ENCODE measurements at places on chromosomes 16 and 17. TPM values are rescaled to one million over a fixed set of nuclear protein-coding genes. Genes with fewer than 3 reads are reported as not detected.
A peak's percentile ranks its signal among the peaks of the same experiment; 100 is the strongest.

GRCh38 chr16:17470908-17471718 lies at the start of gene XYLT1:
Gene XYLT1, minus strand, starts transcription at chr16:17470960. Its CDS starts 164 bp downstream, at chr16:17470796.
- DNase-seq: peak; percentile 94

GRCh38 chr16:84380405-84380804 lies 12.1 kb downstream of the ATP2C2 start:
- no peak for DNase-seq

- no peak for DNase-seq
Observed at GRCh38 chr17:61389670-61390478, 9.8 kb upstream of the TBX2 start.

The CACNG5 gene
- polyA plus RNA-seq: not detected

DNA sequence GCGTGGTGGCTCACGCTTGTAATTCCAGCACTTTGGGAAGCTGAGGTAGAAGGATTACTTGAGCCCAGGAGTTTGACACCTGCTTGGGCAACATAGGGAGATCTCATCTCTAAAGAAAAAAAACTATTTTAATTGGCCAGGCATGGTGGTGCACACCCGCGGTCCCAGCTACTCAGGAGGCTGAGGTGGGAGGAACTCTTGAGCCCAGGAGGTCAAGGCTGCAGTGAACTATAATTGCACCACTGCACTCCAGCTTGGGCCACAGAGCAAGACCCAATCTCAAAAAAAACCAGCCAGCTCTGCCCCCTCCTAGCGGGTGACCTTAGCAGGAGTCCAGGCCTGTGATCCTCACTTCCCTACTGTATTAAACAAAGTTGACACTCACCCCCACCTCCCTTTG lies 5.9 kb upstream of the HS3ST6 start:
- no peak for DNase-seq

DNA sequence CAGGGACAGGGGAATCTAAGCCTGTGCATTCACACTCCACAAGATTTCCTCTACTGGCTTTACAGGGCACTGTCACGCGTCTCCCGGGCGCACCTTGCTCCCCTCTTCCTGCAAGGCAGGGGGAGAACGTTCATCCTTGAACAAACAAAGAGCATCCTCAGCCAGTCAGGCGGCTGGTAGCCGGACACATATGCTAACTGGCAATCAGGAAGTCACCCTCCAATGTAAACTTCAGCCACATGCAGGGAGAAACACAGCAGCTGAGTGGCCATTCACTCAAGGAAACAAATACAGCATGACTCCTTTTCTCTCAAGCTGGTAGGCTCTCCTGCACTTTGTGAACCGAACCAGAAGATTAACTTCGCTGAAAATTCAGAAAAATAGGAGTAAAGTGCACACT lies 10.8 kb upstream of the HSBP1 start:
- no peak for DNase-seq

GRCh38 chr17:64252831-64253230 lies 10.2 kb downstream of the TEX2 start:
- DNase-seq: no peak

The TBC1D3C gene
- polyA plus RNA-seq: not detected

DNA sequence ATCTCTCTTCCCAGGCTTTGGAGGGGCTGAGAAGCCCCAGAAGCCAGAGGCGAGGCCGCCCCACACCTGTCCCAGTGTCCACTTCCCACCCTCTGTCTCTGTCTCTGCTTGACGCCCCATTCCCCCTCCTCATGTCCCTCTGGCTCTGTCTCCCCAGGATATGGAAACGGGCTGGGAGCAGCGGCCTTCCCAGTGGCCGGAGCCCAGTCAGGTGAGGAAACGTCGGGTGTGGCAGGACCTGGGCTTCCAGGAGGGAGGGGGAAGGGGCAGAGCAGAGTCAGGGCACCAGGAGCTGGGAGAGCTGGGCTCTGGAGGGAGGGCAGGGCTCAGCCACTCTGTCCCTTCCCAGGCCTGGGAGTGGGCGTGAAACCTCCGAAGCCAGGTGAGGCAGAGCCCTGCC lies 10.6 kb upstream of the PKMYT1 start:
- no peak for DNase-seq

The KLHL10 gene
- polyA plus RNA-seq: 0.04 TPM

DNA sequence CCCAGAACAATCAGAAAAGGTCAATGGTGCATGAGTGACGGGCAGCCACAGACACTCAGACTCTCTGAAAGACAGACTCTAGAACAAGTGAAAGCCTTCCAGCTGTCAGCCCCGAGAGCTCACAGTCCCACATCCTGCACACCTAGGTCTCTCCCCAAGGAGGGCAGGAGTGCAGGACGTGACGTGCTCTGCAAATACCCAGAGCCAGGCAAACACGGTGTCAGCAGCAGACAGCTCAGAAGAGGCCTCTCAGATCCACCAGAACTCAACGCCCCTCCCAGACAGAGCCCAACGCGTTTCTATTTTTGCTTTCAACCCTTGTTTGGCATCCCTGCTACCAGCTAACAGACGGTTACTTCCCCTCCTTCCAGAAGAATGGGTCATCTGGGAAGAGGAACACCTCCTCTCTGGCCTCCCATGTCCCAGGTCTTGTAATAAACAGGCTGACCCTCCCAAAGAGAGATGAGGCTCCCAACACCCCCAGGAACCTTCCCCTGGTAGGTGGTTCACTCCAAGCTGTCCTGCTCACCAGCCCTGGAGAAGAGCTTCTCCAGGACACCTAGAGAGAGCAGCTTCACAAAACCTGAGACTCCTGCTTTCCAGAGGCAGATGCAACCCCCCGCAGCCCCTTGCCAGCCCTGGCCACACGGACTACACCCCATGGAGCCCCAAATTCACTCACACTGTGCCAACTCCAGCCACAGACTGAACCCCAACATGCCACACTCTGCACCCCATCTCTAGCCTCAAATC lies 7.6 kb downstream of the PITPNM3 start:
- DNase-seq: peak; percentile 86

- no peak for DNase-seq
Observed at GRCh38 chr17:60348616-60349015, 43.3 kb downstream of the USP32 start.

- DNase-seq: peak; percentile 61
Observed at GRCh38 chr17:7832431-7832830, 1.6 kb upstream of the KDM6B start.

The FTO gene
- polyA plus RNA-seq: 9.9 TPM

The JUP gene
- polyA plus RNA-seq: 236 TPM

The SEZ6L2 gene
- 0.60 TPM for polyA plus RNA-seq

The TPSAB1 gene
- 25.2 TPM for polyA plus RNA-seq

- no peak for DNase-seq
Observed at GRCh38 chr17:10018461-10018891, 113.4 kb upstream of the RCVRN start.

The SLC22A31 gene
- not detected for polyA plus RNA-seq

DNA sequence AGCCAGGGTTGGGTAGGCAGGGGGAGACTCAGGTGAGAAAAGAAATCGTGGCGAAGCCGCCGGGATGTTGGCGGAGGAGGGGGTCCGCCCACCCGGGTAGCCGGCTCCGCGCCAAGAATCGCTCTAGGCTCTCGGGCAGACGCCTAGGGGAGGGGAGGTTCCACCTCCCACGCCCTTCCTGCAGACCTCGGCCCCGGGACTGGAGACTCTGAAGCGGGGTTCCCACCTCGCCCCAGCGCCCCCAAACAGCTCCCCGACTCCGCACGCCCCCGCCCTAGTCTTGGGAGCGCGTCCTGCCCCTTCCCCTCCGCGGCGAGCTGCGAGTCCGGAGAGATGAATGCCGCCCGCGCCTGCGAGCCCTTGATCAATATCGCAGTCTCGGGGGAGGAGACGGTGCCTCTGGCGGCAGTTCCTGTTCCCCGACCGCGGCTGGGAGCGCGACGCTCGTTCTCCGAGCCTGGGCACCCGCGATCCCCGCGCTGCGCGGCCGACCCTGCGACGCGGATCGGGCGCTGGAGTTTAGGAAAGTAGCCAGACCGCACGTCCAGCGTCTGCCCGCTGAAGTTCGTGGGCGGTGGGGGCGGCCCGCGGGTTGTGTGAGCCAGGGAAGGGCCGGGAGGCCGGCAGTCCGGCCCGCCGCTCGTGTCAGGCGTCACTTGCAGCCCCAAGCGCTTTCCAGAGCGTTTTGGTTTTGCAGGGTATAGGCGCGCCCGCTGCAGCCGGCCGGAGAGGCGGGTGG lies 790 bp downstream of the CRHR1 start:
- no peak for DNase-seq

The CDH8 gene
- polyA plus RNA-seq: not detected

DNA sequence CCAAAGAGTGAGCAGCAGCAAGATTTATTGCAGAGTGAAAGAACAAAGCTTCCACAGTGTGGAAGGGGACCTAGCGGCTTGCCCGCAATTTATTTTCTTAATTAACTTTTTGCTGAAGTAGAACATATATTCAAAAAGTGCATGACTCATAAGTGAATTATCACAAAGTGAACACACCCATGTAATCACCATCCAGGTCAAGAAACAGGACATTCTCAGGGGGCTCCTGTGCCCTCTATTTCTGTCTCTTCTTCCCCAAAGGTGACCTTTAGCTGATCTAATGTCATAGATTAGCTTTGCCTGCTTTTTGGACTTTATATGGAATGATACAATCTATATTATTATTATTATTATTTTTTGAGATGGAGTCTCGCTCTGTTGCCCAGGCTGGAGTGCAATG lies 19.9 kb downstream of the ERAL1 start:
- DNase-seq: no peak

DNA sequence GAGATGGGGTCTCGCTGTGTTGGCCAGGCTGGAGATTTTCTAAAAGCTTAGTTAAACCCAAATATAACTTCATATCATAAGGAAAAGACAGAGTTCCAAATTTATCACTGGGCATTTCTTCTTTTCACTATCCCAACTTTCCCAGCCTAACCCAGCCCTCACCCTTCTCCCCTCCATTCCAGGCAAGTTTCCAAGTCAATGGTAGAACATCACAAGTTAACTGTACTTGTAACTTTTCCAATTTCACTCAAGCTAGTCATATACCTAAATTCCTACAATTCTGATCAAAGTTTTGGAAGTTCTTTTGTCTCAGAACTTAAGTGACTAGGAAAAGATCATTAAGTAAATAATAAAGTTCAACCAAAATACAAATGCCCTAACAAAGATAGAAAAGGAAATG lies 61.2 kb downstream of the USP32 start:
- DNase-seq: no peak

The TMEM101 gene
- polyA plus RNA-seq: 22.2 TPM

GRCh38 chr17:10633738-10634379 lies 23.2 kb downstream of the MYH3 start:
- no peak for DNase-seq

- DNase-seq: no peak
Observed at GRCh38 chr16:15958703-15959348, 9.4 kb downstream of the ABCC1 start.

Measured in sigmoid colon (tissue), 7 donors.